ENCODE measurements at places on chromosomes 6 and 20.

DNA sequence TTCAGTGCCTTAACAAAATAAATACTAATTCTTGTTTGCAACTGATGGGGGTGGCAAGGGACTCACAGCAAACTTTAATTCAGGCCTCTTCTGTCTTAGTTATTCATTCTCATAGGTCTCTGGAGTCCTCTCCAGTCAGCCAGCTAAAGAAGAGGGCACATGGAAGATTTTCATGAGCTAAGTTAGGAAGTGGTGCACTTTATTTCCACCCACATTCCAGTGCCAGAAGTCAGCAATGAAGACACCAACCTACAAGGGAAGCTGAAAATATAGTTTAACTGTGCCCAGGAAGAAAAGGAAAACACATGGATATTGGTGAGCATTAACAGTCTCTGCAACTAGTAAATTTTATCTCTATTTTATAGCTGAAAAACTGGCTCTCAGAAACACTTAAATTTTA, 16.7 kb upstream of the IRAK1BP1 start:
- DNase-seq, result no peak

GRCh38 chr6:52568320-52568719, 8.5 kb downstream of the TRAM2 start:
- no peak for DNase-seq

GRCh38 chr6:62971976-62972658, 239.2 kb upstream of the FKBP1C start:
- DNase-seq, result no peak

DNA sequence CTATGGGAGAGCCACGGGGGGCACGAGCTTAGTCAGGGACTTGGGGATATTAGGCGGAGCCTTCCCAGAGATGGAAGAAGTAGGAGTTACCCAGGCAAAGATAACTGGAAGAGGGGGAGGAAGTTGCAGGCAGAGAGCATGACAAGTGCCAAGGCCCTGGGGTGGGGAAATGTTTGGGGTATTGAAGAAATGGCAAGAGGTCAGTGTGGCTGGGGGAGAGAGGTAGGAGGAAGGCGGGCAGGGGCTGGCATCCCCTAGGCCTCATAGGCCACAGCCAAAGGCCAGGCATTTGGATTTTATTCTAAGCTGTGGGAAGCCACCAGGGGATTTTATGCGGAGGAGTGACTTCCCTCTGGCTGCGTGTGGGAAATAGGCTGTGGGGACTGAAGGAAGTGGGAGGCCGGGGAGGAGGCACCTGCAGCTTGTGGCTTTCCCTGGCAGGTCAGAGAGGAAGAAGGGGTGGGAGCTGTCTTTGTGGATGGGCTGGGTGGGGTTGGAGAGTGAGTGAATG, 22.7 kb downstream of the SNAI1 start:
- DNase-seq, result peak; percentile 84

- no peak for DNase-seq
Measured at GRCh38 chr20:33981347-33981746, 12.4 kb upstream of the RALY start.

DNA sequence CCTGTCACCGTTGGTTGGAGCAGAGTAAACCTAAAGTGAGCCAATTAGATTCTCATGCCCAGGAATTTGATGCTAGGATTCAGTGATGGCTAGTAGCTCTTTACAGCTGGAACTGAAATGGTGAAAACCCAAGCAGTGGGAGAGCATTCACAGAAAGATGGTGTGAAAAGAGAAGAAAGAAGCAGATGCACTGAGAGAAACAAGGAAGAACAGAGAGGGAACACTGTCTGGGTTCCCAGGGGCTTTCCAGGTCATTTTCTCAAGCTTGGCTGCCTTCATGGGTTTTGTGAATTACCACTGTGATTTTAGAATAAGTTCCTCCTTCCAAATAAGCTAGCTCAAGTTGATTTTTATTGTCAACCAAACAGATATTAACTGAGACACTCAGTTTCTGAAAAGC, 104.1 kb upstream of the AKIRIN2 start:
- peak; percentile 17 for DNase-seq

DNA sequence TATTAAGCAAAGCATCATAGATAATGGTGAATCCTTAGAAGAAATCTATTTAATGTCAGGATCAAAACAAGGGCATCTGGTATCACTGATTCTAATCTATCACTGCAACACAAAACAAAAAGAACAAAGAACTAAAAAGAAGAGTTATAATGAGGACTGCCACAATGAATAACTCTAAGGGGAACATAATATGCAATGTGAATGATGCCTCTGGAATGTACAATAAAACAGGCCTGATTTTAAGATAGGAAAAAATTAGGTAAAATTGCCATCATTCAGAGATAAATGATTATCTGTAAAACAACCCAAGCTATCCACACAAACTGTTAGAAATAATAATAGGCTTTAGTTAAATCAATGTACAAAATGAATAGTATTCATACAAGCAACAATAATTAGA, 936.7 kb upstream of the CITED2 start:
- DNase-seq, result no peak

GRCh38 chr20:63425846-63426485, 46.5 kb downstream of the KCNQ2 start:
- DNase-seq, result no peak

DNA sequence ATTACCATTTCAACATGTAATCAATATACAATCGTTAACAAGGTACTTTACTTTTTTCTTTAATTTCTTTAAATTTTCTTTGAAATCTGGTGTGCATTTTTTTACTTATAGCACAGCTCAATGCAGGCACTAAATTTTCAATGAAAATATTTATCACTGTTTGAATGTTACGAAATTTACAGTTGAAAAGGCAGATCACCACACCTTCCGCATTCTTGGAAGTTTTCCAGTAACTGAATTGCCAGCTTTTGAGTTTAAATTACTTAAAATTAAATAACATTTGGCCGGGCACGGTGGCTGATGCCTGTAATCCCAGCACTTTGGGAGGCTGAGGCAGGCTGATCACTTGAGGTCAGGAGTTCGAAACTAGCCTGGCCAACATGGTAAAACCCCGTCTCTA, 309.9 kb downstream of the BMP7 start:
- no peak for DNase-seq

DNA sequence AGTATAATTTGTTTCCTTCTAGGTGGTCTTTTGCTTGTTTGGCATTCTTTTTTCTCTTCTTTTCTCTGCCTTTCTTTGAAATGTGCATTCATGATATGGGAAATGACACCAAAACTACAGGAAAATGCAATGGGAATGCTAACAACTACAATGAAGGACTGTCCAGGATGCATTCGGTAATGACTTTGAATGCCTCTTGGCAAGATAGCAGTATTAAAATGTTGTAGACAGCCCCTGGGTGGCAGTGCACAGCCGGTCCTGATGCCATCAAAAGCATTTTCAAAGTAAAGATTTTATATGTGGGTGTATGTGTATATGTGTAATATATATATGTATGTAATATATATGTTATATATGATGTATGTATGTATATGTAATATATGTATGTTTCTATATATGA, 218.8 kb upstream of the MMS22L start:
- no peak for DNase-seq

GRCh38 chr6:149130508-149130907, 187.0 kb upstream of the TAB2 start:
- DNase-seq, result no peak

DNA sequence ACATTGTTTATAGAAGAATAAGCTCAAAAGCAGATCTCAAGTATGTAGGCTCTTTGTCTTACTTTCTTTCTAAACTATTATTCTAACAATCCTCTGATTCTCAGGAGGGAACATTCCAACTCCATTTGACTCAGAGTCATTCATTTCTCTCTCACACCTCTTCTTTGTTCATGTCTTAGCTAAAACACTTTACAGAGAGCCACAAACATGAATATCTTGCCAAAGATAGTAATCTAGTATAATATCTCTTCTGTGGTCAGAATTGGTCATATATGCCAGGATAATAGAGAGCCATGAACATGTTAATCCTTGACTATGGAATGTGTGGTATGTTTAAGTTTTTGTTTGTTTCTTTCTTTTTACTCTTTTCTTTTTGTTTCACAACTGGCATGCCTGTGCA, 456.0 kb upstream of the PTCHD4 start:
- DNase-seq, result no peak

DNA sequence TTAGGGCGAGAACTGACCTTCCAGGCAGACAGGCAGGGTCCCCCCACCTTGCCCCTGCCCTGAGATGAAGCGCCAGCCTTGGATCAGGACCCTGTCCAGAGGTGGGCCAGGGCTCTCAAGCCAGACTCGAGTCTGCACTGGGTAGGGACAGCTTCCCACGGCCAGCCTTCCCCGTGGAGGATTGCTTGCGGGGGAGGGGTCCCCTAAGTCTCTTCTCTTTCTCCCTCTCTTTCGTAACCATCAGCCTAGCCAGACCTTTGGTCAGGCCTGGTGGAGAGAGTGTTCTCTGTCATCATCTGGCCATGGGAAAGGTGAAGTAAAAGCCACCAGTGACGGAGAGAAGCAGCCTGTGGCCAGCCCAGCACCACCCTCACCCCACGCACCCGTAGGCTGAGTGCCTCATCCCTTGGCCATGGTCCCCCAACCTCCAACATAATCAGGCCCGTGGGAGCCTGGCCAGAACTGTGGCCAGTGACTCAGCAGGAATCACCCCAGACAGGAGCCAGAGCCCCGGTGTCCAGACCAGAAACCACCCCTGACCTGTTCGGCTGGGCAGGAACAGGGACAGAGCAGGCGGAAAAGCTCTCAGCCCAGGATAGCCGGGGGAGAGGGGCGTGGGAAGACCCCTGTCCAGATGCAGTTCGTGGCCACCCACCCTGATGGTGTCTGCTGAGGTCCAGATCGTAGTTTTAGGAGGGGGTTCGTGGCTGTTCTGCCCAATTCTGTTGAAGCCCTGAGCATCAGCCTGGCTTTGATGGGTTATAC, 47.1 kb downstream of the SNAI1 start:
- peak; percentile 95 for DNase-seq

DNA sequence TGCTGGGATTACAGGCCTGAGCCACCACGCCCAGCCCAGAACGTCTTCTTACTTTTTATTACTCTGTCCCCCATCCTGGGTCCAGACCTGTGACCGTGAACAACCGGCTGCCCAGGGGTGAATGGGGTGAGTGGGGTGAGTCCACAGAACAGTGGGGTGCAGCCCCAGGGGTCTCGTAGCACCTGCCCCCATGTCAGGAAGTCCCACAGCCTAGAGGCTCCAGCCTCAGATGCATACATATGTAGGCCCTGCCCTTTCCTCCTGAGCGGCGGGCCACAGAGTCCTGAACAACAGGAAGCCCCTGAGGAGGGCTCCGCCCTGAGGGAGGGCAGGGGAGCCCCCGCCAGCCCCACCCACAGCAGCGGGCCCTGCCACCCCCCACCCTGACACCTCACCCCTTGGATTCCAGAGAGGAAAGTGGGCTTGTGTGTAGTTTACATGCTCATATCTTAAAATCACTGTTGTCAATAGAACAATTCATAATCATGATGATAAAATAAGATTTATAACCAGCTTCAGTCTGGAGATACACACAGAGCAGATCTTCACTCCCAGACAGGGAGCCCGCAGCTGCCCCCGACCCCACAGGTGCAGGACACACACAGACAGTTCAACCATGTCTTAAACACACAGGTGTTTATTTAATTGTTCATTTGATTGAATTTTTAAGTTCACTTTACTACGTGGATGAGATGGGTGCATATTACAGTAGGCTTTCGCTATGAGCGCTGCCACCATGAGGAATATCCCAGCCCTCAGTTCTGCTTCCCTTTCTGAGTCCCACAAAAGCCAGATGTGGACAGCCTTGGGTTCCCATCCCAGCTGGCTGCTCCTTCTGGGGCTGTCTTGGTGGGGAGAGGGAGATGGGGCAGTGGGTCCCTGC, 12.4 kb upstream of the GMEB2 start:
- DNase-seq, result no peak

All from CD14-positive monocyte (primary cell).